ENCODE measurements at places on chromosomes 5 and 9. TPM values are rescaled to one million over a fixed set of nuclear protein-coding genes. Genes with fewer than 3 reads are reported as not detected.

NR5A1 gene
- not detected for total RNA-seq

- no peak for DNase-seq
These were observed 93.4 kb upstream of the SLC25A48 start for GRCh38 chr5:135741040-135741439.

SAPCD2 gene
- 0.47 TPM for total RNA-seq

DNA sequence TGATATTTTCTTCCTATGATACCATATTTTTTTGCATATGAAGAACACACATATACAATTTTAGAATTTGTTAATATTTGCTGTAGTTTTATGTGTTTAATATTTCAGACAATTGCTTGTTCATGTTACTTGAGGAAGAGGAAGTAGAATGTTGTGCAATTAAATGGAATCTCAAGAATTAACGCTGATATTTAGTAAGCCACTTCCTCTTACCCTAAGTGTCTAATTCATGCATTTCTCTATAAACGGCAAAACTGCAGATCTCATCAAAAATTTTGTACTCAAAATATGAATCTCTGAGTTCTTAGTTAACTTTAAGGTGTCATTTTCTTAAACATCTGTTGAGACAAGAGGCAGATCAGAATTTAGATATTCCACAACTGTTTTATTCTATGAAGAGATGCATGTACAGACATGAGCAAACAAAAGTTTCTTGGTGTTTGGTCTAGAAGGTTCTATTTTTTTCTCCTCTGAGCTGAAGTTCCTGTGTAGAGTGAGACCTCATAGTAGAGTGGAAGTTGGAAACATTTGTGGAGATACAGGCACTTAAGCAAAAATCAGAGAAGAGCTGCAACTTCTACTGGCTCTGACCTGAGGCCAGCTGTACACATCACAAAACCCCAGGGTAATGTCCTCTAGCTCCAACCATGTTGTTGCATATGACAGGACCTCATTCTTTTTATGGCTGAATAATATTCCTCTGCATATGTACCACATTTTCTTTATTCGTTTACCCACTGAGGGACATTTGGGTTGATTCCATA, 16.6 kb upstream of the TGFBI start:
- no peak for DNase-seq

SHOC1 gene
- not detected for total RNA-seq

DNA sequence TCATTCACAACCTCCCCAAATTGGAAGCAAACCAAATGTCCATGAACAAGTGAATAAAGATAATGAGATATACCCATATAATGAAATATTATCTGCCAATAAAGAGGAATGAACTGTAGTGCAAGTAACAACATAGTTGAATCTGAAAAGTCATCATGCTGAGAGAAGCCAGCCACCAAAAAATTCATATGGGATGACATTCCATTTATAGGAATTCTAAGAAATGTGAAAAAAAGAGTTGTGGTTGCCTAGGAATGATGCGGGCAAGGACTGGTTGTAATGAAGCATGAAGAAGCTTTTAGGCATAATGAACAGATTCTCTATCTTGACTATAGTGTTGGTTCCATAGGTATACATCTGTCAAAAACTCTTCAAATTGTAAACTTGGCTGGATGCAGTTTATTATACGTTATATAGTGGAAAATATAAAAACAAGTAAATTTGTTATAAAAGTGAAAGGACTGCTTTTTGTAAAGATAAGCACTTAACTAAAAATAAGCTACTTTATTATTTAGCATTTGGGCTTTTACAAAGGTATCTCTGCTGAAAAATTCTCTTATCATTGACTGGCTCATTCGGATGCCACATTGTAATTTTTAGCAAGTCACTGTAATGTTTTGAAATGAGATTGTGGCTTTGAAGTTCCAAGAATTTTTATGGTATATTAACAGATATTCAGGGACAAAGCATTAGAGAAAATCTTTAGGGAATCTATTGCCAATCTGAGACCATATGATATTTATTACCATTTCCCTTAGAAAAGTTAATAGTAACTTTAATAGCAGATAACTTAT, 21.2 kb upstream of the TTC23L start:
- no peak for DNase-seq

CDH9 gene
- total RNA-seq = not detected

GAS1 gene
- total RNA-seq = 0.84 TPM

DNA sequence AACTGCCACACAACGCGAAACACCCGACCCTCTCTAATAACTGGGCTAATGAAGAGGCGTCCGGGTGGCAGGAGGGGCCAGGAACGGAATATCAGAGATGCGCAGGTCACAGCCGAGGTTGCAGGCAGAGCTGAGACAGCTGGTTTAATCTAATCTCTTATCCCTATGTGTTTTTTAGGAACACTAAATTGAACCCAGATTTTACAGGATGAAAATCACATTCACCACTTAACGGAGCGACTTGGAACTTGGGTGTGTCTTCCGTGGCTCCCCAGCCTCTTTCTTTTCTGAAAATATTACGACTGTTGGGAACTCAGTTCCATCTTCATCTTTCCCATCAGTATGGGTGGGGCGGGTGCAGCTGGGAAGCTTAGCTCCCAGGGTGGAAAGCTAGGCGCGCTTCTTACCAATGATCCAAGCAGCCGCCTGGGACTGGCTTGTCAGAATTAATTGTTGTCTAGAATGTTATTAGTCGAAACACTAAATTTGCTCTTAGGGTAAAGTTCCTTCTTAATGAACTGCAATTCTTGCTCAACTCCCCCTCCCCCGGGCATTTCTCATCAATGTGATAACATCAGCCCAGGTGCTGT, 92.5 kb downstream of the IRX2 start:
- no peak for DNase-seq

AQP7 gene
- total RNA-seq = not detected

- DNase-seq = no peak
These were observed 6.7 kb upstream of the NSMF start for GRCh38 chr9:137465720-137466388.

OBP2B gene
- total RNA-seq = not detected

- no peak for DNase-seq
These were observed 175.4 kb downstream of the SLIT3 start for GRCh38 chr5:169125571-169125970.

GRCh38 chr9:112059966-112060320, 115.2 kb downstream of the SUSD1 start:
- DNase-seq = no peak

PRLR gene
- not detected for total RNA-seq

DNA sequence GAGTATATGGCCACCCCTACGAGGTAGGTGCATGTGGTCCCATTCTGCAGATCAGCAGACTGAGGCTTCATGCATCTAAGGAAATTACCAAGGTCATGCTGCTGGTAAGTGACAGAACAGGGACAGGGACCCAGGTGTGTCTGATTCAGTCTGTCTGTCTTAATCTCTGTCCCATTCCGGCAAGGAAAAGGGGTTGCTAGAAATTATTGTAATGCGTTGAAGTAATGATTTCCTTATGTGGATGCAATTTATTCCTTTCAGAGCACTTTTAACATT, 76.8 kb downstream of the AMBP start:
- no peak for DNase-seq

DNA sequence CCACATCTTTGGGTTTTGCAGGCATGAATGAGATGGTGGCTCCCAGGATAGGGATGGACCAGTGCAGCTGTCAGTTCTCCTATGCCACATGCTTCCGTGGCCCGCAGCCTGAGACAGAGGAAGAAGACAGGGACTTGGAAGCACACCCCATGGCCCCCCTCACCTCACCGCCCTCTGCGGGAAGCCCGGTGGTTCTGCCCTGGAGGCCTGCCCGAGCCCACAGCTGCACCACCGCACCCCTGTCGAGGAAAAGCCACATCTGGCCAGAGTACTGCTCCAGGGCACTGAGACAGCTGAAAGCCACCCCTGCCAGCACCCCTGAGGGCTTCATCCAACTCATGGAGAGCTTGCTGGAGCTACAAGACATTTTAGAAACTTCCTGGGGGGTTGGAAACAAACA, 7.6 kb upstream of the TRMT10B start:
- no peak for DNase-seq

MFAP3 gene
- total RNA-seq = 20.2 TPM

DNA sequence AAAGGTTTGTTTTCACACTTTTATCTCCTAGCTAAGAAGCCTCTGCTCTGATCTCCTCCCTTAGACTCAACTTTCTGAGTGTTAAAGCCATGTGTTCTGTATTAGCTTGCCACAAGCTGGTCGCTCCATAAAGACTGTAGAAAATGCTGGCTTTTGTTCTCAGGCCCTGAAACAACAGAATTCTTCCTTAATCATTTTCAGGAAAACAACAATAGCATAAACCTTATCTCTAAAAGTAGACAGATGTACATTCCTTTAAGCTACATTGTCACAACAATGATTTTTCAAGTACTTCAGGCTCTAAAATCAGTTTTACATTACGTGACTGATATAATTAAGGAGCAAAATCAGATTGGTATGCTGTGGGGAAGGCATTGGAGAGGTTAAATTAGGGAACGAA, 41.9 kb downstream of the VCAN start:
- no peak for DNase-seq

COL5A1 gene
- 0.33 TPM for total RNA-seq

DNA sequence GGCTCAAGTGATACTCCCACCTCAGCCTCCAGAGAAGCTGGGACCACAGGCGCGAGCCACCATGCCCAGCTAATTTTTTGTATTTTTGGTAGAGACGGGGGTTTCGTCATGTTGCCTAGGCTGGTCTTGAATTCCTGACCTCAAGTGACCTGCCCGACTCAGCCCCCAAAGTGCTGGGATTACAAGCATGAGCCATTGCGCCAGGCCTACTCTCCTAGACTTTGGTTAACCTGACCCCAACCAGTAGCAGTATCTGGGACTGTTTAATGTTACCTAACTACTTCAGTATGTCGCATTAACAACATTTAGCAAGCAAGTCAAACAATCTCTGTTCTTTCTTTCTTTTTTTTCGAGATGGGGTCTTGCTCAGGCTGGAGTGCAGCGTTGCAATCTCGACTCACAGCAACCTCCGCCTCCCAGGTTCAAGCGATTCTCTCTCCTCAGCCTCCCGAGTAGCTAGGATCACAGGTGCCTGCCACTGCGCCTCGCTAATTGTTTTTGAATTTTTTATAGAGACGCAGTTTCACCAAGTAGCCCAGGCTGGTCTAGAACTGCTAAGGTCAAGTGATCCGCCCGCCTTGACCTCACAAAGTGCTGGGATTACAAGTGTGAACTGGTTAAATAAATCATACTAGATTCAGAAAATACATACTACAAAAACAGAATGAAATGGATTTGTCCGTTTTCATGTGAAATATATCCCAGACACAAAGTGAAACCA, 2.0 kb downstream of the AK3 start:
- DNase-seq = no peak

- no peak for DNase-seq
These were observed 336.4 kb downstream of the ARL15 start for GRCh38 chr5:53974021-53974420.

DNA sequence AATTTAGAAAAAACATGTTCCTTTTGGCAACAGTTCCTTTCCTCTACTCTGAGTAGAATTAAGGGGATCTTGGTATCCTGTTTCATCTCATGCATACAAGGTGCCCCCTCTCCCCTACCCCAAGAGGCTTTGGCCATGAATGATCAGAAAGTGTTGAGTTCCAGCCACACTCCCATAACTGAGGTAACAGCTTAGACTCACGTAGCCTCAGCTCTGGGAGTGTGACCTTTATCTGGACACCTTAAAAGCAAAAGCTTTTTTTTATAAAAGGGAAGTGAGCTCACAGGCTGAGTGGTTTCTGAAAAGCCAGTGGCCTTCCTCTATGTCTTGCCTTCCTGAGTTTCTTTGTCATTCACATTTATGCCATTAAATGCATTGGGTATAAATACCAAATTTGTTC, 900 bp upstream of the HAVCR2 start:
- no peak for DNase-seq

CCL28 gene
- 19.5 TPM for total RNA-seq

DNA sequence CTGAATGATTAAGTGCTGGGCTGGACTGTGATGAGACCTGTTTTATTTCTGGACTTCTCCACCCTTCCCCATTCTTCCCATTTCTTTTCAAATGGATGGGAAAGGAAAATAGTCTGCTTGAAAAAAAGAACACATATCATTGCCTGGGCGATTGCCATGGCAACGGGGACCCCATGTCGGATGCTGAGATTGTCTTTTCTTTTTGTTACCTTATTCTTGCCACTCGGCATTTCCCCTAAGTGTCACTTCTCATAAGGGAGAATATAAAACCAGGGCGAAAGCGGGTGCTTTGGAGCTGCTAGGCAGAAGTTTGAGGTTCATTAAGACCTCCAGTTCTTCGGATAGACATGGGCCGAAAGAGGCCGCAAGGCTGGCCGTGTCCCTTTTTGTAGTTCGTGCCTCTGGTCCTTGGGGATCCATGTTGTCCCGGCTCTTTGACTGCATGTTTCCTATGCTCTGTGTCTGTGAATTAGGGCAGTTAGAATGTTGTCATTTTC, 763 bp downstream of the FGD3 start:
- DNase-seq = no peak

DNA sequence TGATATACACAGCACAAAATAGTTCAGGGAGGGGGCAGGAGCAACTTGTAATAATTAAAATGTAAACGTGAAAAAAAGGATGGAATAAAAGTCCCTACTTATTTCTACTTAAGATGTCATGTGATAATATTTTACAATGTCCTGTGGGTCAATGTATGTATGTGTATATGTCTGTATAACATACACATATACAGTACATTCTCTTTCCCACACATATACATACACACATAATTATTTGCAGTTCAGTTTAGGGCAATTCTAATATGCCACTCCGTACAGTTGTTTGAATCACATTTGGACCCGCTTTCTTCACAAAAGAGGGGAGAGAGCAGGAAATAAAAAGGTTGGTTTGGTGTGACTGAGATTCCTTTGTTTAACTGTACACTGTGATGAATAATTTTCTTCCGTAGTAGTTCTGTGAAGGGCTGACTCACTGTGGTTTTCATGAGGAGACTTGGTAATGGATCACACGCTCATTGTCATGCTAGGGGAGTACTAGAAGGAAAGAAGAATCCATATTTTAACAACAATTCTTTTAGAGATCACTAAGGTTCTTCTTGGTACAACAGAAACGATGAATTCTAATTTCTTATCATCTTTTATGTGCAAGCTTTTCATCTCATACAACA, 26.2 kb upstream of the ACOT12 start:
- DNase-seq = no peak

GAPT gene
- 0.54 TPM for total RNA-seq

TRPM6 gene
- total RNA-seq = not detected

GRCh38 chr9:121055642-121056143, 5.6 kb upstream of the C5 start:
- no peak for DNase-seq

DNA sequence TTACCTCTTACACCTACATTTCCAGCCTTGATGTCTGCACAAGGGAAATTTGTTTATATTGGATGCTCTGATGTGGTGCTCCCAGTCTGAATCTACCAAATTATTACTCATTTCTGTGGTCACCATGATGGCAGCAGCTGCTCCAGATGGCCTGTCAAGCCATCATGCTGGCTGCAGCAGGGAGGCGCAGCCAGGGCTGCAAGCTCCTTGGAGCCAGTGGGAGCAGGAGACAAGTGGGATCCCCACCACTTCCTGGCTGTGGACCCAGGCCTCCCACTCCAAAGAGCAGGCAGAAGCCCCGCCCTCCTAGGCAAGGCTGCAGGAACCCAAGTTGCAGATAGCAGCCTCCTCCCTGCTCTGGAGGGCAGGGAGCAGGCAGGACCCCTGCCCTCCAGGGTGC, 241.1 kb upstream of the ATP10B start:
- DNase-seq = no peak

GRCh38 chr9:131709771-131710431, 30.0 kb downstream of the RAPGEF1 start:
- DNase-seq = peak; percentile 25

GKAP1 gene
- total RNA-seq = 9.3 TPM

ADRA1B gene
- not detected for total RNA-seq
